ENCODE measurements at places on chromosomes 12 and 14. TPM values are rescaled to one million over a fixed set of nuclear protein-coding genes. Genes with fewer than 3 reads are reported as not detected.

The MYF5 gene
- polyA plus RNA-seq = not detected

The APAF1 gene
- polyA plus RNA-seq = 7.3 TPM

GRCh38 chr12:108604208-108604941 is 6.5 kb upstream of the TMEM119 start:
- no peak for DNase-seq
- H3K36me3 ChIP-seq = no peaks in the 10 kb centered on the region
- H3K27ac ChIP-seq = no peak overlapping the region

GRCh38 chr14:105139831-105140239 is 28.7 kb downstream of the JAG2 start:
- H3K36me3 ChIP-seq = peaks cover 10% of the 10 kb centered on the region
- H3K4me1 ChIP-seq = no peaks in the 10 kb centered on the region
- no peak overlapping the region for H3K27ac ChIP-seq
- no peak overlapping the region for H3K4me3 ChIP-seq
- no peak for DNase-seq
- peaks cover 3% of the 10 kb centered on the region for H3K27me3 ChIP-seq

GRCh38 chr12:57934819-57935218 is 6.5 kb upstream of the ATP23 start:
- H3K27ac ChIP-seq = peak overlapping the region; percentile 99
- H3K4me3 ChIP-seq = peak overlapping the region; percentile 98
- peaks cover 16% of the 10 kb centered on the region for H3K4me1 ChIP-seq
- no peaks in the 10 kb centered on the region for H3K36me3 ChIP-seq
- peaks cover 6% of the 10 kb centered on the region for H3K27me3 ChIP-seq
- DNase-seq = no peak
